ENCODE measurements at places on chromosomes 3 and 15. TPM values are rescaled to one million over a fixed set of nuclear protein-coding genes. Genes with fewer than 3 reads are reported as not detected.

The ERC2 gene
- not detected for total RNA-seq

DNA sequence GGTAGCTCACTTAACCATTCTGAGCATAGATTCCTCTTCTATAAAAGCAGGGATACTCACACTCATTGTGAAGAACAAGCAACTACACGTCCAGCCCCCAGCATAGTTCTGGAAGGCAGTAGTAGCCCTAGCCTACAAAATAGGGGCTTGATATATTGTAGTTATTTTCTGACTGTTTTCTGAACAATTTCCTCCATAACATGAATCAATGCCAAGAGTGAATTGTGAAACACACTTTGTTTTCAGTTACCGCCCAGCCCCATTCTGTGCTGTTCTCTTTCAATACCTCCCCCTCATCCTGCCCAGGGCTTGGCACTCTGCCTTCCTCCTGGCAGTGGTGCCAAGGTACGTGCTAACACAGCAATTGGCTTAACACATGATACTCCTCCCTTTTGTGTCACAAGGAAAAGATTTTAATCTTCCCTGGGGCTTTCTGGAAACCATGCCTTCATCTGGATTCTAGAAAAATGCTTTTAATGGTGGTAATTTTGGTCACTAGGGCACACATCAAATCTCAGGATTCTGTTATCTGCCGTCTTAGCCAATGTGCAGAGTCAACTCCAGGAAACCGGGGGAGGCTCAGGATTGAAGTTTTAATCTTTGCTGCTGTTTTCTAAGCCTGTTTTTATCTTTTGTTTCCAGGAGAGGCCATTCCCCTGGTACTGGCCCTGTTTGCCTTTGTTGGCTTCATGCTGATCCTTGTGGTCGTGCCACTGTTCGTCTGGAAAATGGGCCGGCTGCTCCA, 37.2 kb downstream of the IL20RB start:
- DNase-seq = no peak

The AMIGO3 gene
- 1.0 TPM for total RNA-seq

The FGD5 gene
- total RNA-seq = 0.05 TPM

The RHOV gene
- total RNA-seq = not detected

DNA sequence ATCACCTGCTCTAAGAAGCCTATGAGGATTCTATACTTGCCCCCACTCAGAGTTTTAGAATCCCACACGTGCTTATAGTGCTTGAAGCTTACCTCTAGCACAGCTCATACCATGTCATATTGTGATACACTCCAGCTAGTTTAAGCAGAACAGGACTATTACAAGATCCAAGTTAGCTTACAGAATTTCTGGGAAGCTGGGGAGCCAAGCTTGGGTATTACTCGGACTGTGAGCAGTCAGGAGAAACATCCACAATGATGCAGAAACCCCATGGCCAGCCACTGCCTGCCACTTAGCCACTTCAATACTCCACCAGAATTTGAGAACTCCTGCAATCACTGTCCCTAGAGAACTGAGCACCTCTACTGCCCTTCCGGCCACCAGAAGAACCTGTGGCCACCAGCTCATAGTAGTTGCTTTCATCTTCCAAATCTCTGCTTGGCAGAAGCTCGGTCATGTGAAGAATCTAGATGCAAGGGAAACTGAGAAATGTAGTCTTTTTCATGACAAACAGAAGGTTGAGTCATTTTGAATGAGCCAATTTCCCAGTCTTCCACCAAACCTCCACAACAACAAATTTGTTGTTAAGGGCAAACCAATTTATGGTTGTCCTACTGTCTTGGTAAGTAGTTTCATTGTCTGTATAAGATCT, 27.7 kb upstream of the SSR3 start:
- DNase-seq = no peak

DNA sequence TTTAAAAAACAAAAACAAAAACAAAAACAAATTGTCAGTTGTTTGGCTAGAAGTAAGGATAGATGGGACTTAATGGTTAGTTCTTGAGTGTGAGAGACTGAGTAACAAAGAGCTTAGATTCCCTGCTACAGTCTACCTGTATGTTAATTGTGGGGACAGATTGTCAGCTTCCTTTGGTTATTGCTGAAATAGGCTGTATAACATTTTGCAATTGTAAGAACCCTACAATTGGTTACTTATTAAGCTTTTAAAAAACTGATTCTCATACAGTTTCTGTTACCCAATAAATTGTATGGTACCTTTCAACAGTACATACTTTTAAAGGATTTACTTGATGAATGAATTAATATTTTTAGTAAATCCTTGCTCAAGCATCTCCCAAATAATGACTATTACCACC, 35.3 kb downstream of the CLASP2 start:
- no peak for DNase-seq

DNA sequence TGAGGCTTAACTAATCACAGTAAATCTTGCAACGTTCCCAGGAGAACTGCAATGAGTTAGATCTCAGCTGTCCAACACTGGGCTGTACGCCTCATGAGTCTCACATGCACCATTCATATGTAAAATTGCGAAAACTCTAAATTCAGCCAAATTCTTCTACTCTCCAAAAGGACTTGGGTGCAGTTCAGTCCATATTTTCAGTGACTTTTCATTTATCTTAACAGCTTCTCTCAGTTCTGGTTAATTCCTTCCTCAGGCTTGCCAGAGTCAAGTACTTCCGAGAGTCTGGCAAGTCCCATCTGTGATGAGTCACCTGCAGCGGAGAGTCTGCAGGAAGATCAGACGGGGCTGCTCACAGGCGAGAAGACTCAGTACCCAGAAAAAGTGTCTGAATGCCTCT, 11.5 kb downstream of the CCDC80 start:
- no peak for DNase-seq

DNA sequence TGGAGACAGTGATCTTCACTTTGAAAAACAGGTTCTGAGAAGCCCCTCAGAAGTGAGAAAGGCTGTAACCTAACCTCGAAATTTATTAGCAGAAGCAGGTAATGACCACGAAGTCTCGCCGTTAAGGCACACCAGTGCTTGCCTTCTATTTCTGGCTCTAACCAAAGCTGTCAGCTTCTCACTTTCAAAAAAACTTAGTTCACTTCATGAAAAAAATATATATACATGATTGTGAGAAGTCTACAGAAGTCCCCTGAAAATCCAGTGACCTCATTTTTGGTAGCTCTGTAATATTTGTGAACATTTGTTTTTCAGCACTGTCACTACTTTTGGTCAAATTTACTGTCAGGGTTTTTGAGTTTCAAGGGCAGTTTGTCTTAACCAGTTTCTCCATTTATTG, 19.1 kb upstream of the AKAP13 start:
- no peak for DNase-seq

- no peak for DNase-seq
Measured at GRCh38 chr3:18386274-18386890, 38.8 kb downstream of the SATB1 start.

The KNG1 gene
- not detected for total RNA-seq

Data from naive thymus-derived CD8-positive, alpha-beta T cell (primary cell).